Stimulated activated CD4-positive, alpha-beta T cell treated with anti-CD3 and anti-CD28 coated beads, Interleukin-2, amount 100 ng/mL, for 24 hours (primary cell): ENCODE measurements at places on chromosomes 12 and 14.

- DNase-seq: no peak
Measured at GRCh38 chr12:16198884-16199283, 78.6 kb downstream of the SLC15A5 start.

GRCh38 chr14:80124794-80125193 is 86.5 kb downstream of the DIO2 start:
- DNase-seq: no peak

DNA sequence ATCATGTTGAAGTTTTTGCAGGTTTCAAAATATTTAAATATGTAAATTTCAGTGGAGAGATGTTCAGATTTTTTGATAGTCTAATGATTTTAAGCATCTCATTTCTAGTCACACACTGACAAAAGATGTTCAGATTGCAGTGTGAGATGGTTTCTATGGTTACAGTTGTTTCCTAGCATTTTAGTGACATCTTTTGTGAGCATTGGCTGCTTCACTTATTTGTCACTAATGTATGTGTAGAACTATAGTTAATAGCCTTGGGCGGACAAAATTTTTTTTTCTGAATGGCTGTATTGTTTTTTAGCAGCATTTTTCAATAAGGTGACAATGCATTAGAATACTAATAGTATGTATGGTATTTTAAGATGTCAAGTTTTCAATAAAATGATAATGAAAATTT is 315.6 kb upstream of the PRKD1 start:
- no peak for DNase-seq

DNA sequence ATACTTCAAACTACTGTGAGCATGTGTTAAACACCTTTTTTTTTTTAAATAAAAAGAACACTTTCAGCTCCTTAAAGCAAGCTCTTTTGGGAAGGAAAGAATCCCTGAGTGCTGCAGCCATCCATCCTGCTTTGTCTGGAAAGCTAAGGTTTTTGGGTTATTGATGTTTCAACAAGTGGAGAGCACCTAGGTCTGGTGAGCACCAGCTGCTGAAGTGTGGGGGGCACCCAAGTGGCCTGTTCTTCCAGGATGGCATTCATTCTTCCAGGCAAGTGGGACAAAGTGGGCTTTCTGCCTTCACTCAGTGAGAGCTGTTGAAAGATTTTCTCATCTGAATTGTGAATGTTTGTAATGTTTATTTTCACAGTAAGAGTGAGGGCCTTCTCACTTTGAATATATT is 49.9 kb downstream of the BORCS5 start:
- DNase-seq: no peak

GRCh38 chr12:29270446-29270845 is 110.5 kb downstream of the ERGIC2 start:
- no peak for DNase-seq

GRCh38 chr14:59161561-59162175 is 26.8 kb upstream of the DAAM1 start:
- DNase-seq: no peak

DNA sequence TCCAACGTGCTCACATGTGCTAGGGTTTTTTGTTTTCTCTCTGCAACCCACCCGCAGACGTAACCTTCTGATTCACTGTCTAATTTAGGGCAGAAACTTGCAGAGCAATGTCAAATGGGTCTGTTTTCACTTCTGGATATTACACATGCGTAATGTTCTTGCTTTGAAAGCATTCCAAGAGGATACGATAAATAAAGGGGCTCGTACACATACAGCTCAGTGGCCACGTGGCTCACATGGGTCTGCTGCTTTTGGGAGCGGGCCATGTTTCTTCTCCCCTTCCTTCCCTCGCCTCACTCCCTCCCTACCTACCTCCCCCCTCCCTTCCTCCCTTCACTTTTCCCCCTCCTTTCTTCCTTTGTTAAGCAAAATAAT is 23.4 kb downstream of the CACNA1C start:
- no peak for DNase-seq

DNA sequence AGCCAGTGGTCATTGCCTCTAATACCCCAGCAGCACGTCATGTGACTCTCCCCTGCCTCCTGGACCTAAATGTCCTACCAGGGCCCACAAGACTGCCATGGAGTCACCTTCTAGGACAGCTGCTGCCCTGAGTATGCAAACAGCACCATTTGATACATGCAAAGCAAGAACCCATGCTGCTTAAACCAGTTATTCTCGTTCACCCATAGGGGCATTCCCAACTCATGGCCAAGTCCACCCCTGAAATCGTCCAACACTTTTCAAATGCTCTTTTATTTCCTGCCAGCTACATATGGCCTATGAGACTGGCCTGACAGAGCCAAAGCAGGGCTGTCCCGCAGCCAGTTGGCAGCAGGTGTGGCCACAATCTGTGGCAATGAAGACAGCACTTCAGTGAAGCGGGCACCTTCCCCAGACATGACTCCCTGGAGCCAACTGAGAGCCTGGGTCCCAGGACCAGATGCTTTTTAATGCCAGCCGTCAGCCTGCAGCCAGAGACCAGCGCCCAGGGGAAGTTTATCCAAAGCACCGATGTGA is 99.9 kb downstream of the BCAT1 start:
- no peak for DNase-seq
